ENCODE measurements at places on chromosomes 7 and 10.
A peak's percentile ranks its signal among the peaks of the same experiment; 100 is the strongest.

GRCh38 chr7:48245751-48246472 lies 74.7 kb downstream of the ABCA13 start:
- DNase-seq, result no peak

DNA sequence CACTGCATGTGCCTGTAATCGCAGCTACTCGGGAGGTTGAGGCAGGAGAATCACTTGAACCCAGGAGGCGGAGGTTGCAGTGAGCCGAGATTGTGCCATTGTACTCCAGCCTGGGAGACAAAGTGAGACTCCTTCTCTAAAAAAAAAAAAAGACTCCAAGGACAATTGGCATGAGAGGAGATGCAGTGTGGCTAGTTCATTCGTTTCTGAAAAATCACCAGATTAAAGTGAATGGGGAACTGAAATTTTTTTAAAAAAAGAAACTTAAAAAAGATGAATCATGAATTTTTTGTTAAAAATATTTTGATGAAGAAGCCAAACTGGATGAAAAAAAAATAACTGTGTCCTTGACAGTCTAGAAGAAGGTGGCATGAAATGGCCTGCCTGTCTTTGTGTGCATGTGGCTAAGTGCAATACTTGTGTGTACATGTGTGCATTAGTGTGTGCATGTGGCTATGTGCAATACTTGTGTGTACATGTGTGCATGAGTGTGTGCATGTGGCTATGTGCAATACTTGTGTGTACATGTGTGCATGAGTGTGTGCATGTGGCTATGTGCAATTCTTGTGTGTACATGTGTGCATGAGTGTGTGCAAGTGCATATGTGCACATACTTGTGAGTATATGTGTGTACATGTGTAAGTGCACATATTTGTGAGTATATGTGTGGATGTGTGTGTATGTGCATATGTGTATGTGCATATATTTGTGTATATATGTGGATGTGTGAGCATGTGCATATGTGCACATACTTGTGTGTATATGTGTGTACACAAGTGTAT lies 391.7 kb upstream of the KLF6 start:
- no peak for DNase-seq

DNA sequence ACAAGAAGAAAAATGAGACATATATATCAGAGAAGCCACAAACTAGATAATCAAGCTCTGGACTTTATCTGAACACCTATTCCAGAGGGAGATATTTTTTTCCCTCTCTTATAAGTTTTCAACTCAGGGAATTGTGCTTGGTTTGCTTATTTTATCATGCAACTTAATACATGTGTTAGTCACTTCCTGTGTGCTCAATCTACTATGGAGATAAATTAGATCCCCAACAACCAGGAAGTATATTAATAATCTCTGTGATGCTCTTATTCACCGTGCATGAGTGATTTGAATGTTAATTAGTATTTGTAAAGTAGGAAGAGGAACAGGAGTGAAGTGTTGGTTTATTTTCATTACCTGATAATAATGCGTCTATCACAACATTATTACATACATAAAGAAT lies 38.8 kb upstream of the ZNF365 start:
- DNase-seq, result no peak

- no peak for DNase-seq
Measured at GRCh38 chr7:155878250-155878649, 66.0 kb upstream of the SHH start.

DNA sequence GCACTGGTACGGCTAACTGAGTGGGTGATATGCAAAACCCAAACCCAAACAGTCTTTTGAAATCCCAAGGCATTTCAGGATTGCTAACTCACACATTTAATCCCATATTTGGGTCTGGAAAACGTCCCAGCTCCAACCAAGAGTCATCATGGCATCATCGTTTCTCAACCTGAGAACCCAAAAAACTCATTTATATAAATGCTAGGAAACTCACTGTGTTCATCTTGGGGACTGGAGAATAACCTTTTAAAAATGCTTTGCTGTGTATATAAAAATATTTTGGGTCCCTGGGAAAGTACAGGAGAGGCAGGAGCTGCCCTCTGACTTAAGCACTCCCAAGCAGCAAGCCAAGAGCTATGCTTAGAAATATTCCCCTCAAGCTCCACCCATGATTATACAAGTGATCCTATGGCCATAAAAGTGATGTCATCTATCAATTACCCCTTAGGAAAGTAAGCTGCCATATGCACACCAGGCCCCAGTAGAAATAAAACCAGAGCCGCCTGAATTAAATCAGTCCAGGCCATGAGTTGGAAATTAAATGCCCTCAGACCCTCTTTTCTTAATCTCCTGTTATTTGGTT lies 352.1 kb downstream of the FRMD4A start:
- no peak for DNase-seq

- DNase-seq, result no peak
Measured at GRCh38 chr7:6299774-6300173, 27.4 kb upstream of the CYTH3 start.

- DNase-seq, result no peak
Measured at GRCh38 chr10:4150676-4151075, 365.7 kb upstream of the KLF6 start.

- no peak for DNase-seq
Measured at GRCh38 chr10:100122780-100123179, 41.1 kb upstream of the CPN1 start.

DNA sequence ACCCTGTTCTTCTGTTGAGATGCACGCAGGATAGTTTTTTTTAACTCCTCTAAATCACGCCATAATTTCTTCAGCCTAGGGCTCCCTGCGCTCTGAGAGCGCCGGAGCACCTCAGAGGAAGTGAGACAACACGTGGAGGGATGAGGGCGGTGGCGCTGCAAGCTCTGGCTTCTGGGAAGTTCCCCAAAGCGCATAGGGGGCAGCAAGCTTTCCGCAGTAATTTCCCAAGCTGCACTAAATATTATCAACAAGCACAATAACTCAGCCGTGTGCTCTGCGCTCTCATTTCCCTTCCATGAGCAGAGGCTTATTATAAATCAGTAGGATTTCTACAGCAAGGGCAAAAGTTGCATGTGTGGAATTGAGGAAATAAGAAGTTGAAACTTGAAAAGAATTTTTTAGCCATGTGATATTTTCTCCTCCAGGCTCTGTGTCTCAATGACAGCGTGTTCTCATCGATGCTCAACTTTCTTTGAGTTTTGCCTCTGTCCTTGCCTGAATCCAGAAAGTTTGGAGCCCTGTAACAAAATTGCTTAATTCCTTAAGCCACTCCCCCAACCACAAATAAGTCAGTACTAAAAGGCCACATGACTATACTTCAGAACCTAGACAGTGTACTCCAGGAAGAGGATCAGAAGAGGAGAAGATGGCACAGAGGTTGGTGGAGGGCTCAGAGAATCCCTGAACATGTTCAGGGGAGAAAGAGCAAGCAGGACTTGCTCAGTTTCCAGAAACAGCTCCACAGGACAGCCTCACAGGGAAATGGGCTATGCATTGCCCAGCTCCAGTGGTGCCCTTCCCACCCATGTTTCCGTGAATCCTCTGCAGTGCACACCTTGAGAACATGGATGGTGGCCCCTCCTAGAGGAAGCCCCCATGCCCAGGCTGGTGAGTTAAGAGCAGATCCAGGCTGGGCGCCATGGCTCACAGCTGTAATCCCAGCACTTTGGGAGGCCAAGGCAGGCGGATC lies 221.5 kb upstream of the GHITM start:
- no peak for DNase-seq

- DNase-seq, result no peak
Measured at GRCh38 chr7:68421712-68422111, 1176.6 kb upstream of the AUTS2 start.

DNA sequence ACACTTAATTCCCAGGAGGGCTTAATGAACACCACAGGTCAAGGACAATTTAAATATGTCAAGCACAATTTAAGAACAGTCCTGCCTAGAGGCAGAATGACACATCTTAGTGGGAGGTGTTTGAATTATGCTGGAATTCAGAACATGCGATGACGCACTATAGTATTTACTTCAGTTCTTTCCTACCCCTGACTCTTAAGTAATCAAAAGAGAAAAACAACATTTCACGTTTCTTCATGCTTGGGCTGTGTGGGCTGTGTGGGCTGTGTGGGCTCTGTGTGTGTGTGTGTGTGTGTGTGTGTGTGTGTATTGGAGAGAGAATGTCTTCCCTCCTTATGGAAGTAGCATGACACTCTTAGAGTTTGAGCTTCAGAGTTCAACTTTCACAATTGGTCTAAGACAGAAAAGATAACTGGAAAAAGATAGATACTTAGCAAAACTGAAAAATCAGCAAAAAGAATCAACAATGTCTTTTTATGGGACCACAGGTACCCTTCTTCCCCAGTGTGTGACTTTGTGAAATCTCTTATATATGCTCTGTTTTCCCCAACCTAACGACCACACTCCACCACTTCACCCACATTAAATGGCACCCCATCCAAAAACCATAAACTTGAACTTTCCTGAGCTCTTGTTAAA lies 33.7 kb upstream of the CABCOCO1 start:
- DNase-seq, result no peak

- DNase-seq, result no peak
Measured at GRCh38 chr7:107069457-107069856, 25.0 kb downstream of the PRKAR2B start.

GRCh38 chr7:100888988-100889750 lies at the start of gene UFSP1:
Gene UFSP1 (minus strand): TSS chr7:100889715. CDS start chr7:100889271, 444 bp downstream.
- no peak for DNase-seq

- DNase-seq, result no peak
Measured at GRCh38 chr7:157814931-157815705, 478.3 kb downstream of the DNAJB6 start.

DNA sequence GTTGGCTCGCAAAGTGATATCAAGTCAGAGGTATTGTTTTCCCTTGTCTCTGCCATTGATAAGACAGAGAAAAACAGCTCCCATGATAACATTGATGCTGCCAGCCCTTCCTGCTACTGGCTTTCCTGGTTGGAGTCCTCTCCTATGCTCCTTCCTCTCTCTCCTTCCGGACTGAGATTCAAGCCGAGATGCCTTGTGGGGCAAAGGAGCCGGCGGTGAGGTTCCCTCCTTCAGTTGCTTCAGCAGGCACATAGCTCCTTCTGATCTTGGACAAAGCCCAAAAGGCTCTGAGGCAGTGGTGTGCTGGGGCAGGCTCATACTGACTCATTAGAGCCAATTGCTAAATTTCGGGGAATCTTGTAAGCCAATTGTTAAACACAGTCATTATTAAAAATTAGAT lies 8.8 kb upstream of the ZCCHC24 start:
- no peak for DNase-seq

DNA sequence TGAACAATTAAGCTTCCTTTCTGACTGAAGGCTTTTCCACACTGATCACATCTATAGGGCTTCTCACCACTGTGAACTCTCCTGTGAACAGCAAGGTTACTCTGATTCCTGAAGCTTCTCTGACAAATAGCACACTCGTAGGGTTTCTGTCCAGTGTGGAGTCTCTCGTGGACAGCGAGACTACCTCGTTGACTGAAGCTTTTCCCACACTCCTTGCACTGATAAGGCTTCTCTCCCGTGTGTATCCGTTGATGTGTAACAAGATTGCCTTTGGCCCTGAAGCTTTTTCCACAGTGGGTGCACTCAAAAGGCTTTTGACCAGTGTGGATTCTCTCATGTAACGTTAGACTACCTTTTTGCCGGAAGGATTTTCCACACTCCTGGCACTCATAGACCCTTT lies 4.4 kb downstream of the ZNF32 start:
- DNase-seq, result no peak

DNA sequence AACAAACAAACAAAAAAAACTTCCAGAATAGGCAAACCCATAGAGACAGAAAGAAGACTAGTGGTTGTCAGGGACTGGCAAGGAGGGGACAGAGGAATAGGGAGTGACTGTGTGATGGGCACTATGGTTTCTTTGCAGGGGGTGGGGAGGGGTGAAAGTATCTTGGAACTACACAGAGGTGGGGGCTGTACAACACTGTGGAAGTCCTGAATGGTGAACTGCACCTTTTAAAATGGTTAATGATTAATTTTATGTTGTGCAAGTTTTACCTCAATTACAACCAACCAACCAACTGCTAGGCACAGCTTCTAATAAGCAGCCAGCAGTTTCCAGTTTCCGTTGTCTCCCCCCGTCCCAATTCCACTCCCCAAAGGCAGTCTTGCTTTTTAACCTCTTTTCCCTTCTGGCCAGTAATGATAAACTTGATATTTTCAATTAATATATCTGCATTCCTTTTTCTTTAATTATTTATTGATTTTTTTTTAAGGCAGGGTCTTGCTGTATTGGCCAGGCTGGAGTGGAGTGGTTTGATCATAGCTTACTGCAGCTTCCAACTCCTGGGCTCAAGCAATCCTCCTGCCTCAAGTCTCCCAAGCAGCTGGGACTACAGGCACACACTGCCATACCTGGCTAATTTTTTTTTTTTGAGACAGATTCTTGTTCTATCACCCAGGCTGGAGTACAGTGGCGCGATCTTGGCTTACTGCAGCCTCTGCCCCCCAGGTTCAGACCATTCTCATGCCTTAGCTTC lies 46.8 kb downstream of the HIP1 start:
- no peak for DNase-seq

- peak; percentile 31 for DNase-seq
Measured at GRCh38 chr10:89389254-89389653, 3.2 kb upstream of the IFIT1 start.

DNA sequence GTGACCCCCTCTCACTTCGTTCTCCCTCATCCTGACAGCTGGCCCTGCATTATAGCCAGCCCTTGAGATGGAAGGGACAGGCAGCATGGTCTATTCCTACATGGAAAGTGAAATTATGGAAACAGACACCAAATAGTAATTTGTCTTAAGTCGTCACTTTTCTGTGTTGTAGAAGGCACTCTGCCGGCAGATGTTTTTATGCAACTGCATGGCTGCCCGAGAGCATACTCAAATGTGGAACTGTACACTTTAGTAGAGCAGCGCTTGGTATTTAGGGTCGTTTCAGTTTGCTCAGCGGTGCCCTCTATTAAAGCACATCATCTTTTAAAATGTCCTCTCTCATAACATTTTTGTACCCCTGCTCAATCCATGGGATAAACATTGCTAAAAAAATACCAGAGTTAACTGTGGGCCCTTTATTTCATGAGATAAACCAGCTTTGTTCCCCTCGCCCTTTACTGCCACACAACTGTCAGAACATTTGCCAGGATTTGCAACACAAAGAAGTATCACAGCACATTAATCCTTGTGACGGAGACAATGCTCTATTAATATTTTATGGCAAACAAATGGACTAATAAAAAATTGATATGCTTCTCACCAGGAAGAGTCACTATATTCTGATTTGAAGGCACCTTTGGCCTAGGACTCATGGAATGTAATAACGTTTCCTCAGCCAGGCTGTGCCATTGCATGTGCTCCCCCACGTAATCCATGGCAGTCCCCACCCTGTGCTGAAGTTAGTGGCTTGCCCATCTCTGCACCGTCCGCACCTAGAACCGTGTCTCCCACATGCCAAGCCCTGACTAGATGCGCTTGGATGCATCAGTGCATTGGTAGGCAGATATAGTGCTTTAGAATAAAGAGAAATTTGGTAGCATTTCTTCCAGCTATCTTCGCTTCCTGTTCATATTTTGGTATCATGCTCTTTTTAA lies 221.3 kb downstream of the PAXIP1 start:
- no peak for DNase-seq

GRCh38 chr10:73229567-73229966 lies 17.5 kb downstream of the DNAJC9 start:
- DNase-seq, result no peak

GRCh38 chr7:129069021-129069420 lies 14.1 kb upstream of the TNPO3 start:
- DNase-seq, result no peak

GRCh38 chr10:71263376-71263775 lies 51.0 kb downstream of the UNC5B start:
- DNase-seq, result no peak

GRCh38 chr7:158312789-158313188 lies 274.8 kb downstream of the PTPRN2 start:
- no peak for DNase-seq
